ENCODE measurements at places on chromosomes 1 and 21. TPM values are rescaled to one million over a fixed set of nuclear protein-coding genes. Genes with fewer than 3 reads are reported as not detected.

Gene ADAMTSL4
- 13.0 TPM for total RNA-seq

GRCh38 chr1:175646439-175647209 is 96.8 kb downstream of the TNR start:
- no peak for DNase-seq

Gene SLC26A9
- not detected for total RNA-seq

Gene PHGDH
- 246 TPM for total RNA-seq

- peak; percentile 4 for DNase-seq
Observed at GRCh38 chr1:17984583-17984982, 123.0 kb upstream of the IGSF21 start.

DNA sequence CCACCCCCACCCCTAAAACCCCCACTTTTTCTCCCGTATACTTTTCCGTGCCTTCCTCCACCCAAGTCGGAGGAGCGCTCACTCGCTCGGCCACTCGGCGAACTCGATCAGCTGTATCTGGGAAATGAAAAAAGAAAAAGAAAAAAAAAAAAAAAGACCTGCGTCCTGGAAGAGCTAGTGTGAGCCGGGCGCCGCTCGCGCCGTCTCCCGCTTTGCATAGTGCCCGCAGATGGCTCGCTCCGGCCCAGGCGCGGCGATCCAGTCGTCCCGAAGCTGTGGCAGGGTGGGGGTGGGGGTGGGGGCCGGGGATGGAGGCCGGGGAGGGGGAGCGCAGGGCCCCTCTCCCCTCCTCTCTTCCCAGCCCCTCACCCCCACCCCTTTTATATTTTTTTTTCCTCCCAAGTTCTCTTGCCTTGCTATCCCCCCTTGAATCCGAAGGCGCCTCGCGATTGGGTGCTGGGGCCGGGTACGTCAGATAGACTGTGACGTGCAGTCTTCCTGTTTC is 299 bp upstream of the PROX1 start:
- no peak for DNase-seq

DNA sequence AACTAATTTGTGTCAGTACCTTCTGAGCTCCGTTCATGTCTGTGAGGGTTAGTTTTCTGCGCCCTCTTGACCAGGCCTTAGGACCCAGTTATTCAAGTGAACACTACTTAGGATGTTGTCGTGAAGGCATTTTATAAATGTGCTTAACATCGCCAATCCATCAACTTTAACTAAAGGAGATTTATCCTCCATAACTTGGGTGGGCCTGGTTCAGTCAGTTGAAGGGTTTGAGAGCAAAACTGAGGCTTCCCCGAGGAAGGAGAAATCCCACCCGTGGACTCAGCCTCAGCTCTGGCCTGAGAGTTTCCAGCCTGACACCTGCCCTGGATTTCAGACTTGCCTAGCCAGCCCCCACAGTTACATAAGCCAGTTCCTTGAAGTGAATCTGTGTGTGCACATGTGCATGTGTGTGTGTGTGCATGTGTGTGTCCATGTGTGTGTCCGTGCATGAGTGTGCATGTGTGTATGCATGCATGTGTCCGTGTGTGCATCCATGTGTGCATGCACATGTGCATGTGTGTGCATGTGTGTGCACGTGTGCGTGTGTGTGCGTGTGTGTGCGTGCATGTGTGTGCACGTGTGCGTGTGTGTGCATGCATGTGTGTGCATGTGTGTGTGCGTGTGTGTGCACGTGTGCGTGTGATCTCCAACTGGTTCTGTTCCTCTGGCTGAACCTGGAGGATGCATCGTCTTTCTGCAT is 62.1 kb upstream of the PDE9A start:
- no peak for DNase-seq

DNA sequence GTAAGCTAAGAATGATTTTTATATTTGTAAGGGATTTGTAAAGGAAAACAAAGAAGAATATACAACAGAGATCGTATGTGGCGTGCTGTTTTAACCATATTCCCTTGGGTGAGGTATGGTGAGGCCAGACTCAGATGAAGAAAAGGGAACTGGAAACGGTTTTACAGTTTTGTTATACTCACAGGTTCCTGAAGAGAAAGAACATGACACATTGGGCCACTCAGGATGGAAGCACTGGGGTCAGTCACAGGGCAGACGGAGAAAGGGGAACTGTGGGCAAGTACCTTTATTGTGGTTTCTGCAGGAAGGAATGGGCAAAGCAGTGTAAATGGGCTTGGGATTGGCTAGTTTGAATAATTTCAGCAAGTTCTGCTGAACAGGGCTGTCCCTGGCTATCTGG is 177.4 kb downstream of the LBR start:
- DNase-seq = no peak

GRCh38 chr1:199422206-199422605 is 605.3 kb upstream of the NR5A2 start:
- peak; percentile 85 for DNase-seq
